ENCODE measurements at places on chromosomes 5 and 9. TPM values are rescaled to one million over a fixed set of nuclear protein-coding genes. Genes with fewer than 3 reads are reported as not detected.

- DNase-seq: no peak
Measured at GRCh38 chr5:82164176-82164976, 113.8 kb downstream of the RPS23 start.

DNA sequence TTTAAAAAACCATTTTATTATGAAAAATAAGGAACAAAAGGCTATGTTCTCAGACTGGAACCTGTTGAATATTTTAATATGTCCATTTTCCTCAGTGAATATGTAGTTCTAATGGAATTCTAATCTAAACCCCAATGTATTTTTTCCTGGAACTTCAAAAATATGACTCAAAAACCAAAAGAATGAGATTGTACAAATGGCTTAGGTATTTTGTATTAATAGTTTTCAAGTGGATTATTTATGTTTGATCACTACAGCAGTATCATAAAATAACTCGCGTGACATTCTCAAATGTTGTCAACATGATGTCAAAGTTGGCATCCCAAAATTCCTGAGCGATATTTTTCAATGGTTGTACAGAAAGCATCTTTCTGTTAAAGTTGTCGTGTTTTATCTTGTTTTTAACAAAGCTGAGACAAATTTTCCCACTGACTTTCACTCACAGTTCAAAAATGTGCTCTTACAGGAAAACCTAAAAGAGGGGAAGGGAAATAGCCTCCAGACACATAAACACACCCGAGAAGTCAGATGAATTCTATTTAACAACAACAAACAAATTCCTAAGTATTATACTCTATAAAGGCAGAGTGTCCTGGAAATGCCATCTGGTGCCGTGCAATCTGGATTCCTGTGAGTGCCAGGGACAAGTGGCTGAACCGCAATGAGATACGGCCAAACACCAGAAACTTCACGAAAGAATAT is 68.1 kb upstream of the TAS2R1 start:
- DNase-seq: no peak

DNA sequence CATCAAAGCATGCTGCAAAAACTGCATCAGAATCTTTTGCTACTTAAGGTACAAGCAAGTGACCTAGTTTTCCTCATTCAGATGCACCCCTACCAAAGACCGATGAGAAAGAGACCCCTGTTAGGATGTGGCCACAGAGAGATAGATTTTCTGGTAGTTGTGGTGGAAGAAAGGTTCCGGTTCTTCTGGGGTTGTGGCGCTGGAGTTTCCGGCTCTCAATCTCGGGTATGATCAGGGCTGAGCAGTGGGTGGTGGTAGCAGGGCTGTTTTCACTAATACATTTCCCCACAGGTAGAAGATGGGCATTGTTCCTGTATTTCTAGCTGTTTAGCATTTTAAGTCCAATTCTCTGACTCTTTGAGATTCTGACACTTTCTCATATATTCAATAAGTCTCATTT is 58.4 kb downstream of the PCSK1 start:
- DNase-seq: no peak

GRCh38 chr9:133405508-133406438 is 12.0 kb downstream of the REXO4 start:
- no peak for DNase-seq

- DNase-seq: no peak
Measured at GRCh38 chr5:6711409-6712141, 1.7 kb upstream of the TENT4A start.

- no peak for DNase-seq
Measured at GRCh38 chr9:117375956-117376355, 38.9 kb downstream of the ASTN2 start.

The C9orf40 gene
- total RNA-seq: 18.8 TPM

GRCh38 chr5:73921741-73922140 is 295.7 kb downstream of the ARHGEF28 start:
- no peak for DNase-seq

DNA sequence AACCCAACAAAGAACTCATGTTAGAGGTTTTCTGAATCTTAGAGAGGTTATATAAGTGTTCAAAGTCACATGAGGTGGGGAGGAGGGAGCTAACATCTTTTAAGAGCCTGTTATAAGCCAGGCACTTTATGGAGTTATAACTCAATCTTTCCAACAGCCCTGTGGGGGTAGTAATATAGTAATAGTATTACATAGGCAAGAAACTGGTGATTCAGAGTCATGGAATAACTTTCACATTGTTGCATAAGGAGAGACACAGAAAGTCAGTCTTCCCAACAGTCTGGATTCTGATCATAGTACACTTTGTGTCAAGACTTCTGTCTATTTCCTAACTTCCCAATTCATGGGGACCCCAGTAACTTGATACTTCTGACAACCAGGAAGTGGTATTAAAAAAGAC is 89.2 kb downstream of the ACER2 start:
- DNase-seq: no peak

GRCh38 chr9:109935406-109936087 is 155.5 kb downstream of the PALM2AKAP2 start:
- no peak for DNase-seq

DNA sequence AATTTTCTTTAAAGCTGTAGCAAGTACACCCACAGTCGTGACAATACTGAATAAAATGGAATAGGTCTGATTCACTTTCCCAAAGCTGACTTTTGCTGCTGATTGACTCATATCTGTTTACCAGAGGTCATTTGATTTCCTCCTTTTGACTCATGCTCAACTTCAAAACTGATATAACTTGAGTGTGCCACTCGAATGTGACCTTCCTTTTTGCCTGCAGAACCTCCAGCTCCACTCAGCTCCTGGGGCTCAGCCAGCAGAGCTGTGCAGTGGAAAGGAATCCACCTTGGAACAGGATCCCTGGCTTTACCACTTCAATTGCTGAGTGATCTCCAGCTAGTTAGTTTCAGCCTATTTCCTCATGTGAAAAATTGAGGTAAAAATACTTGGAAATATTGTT is 84.1 kb downstream of the FEM1C start:
- no peak for DNase-seq

The HABP4 gene
- 1.9 TPM for total RNA-seq

GRCh38 chr9:137295849-137296669 is 6.0 kb downstream of the NRARP start:
- peak; percentile 66 for DNase-seq

The CDH10 gene
- not detected for total RNA-seq

- no peak for DNase-seq
Measured at GRCh38 chr5:20114526-20114925, 126.5 kb upstream of the CDH18 start.

Measured in K562 (cell line).